Cortex of kidney (tissue), 1 donor: ENCODE measurements at places on chromosomes 7 and 10.

GRCh38 chr7:98394377-98394836 lies 6.5 kb downstream of the BAIAP2L1 start:
- no peak for DNase-seq

DNA sequence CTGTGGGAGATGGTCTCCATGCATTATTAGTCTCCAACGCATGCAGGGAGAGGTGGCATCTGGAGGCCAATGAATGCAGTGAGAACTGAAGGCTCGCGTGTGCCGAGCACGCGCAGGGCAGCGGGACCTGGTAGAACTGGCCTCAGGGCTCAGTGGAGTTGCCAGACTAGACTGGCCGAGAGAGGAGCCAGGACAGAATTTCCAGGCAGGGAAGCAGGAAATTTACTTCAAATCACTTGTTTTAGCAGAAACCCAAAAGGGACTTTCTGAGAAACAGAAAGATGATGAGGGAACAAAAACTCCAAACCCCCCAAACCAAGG lies 311.0 kb upstream of the IMMP2L start:
- no peak for DNase-seq

- DNase-seq: no peak
These were observed 54.9 kb downstream of the MET start for GRCh38 chr7:116726713-116727431.

GRCh38 chr7:103919272-103919868 lies 70.1 kb downstream of the RELN start:
- DNase-seq: no peak
